ENCODE measurements at places on chromosomes 6 and 20.

GRCh38 chr6:142721215-142721920 lies 223.6 kb downstream of the HIVEP2 start:
- no peak overlapping the region for H3K27ac ChIP-seq
- H3K4me3 ChIP-seq = no peak overlapping the region
- no peaks in the 10 kb centered on the region for H3K4me1 ChIP-seq
- H3K27me3 ChIP-seq = peaks cover 14% of the 10 kb centered on the region
- no peak for DNase-seq

DNA sequence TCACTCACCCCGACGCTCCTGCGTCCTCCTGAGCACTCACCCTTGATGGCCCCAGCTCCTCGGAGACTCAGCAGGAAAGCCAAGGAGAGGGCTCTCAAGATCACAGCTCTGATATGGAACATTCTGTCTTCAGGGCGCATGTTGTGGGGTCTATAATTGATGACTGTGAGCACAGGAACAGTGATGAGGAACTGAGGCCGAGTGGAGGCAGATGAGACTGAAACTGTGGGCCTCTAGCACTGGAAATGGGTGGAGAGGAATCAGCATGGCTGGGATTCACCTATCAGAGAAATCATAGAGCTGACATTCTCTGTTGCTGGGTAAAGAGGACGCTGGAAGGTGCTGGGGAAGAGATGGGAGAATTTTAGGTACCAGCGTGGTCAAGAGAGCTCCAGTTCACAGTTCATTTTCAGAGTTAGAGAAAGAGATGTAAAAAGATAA lies at the start of gene HLA-DPA1:
Gene HLA-DPA1 (minus strand): TSS at position 219 of the 441 bp plus-strand sequence.
- H3K27me3 ChIP-seq = peaks cover 89% of the 10 kb centered on the region
- no peaks in the 10 kb centered on the region for H3K4me1 ChIP-seq
- no peak within 1 kb of the TSS for H3K27ac ChIP-seq
- peak; percentile 36 for DNase-seq
- no peak within 1 kb of the TSS for H3K4me3 ChIP-seq
- H3K36me3 ChIP-seq = no peaks in the 10 kb centered on the region

GRCh38 chr6:68473433-68474210 lies 161.5 kb upstream of the ADGRB3 start:
- no peaks in the 10 kb centered on the region for H3K36me3 ChIP-seq
- no peak overlapping the region for H3K27ac ChIP-seq
- peak; percentile 10 for DNase-seq

- no peak overlapping the region for H3K4me3 ChIP-seq
- DNase-seq = no peak
- H3K27ac ChIP-seq = no peak overlapping the region
- no peaks in the 10 kb centered on the region for H3K36me3 ChIP-seq
Observed at GRCh38 chr6:143264986-143265764, 185.3 kb downstream of the ADAT2 start.

Data from MCF 10A (cell line).